ENCODE measurements at places on chromosomes 2 and 18.

DNA sequence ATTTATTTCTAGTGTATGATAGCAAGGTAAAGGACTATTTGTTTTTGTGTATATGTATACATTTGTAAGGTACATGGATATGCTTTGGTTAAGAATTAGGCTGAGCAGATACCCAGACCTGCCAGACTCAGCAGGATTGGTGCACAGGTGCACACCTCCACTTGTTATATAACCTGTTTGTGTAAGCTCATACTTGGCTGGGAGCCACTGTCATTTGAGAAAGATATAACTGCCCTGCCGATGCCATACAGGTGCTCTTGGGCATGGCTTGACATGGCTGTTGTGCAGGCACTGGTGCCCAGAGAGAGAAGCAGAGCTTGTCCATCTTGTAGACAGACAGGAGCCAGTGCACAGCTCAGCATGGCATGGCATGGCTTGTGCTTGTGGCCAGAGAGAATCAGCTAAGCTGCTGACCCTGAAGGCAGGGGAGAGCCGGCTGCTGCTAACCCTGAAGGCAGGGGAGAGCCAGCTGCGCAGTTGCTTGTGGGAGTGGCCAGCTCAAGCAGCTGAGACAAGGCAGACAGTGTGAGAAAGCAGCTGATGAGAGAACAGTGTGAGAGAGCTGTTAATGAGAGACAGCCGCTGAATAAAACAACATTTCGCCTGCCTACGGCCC lies 136.5 kb downstream of the RNF144A start:
- no peak for DNase-seq

- no peak for DNase-seq
Observed at GRCh38 chr2:16104315-16104948, 164.1 kb downstream of the MYCN start.

GRCh38 chr2:235768606-235769005 lies 274.8 kb downstream of the AGAP1 start:
- DNase-seq = peak; percentile 32

- DNase-seq = no peak
Observed at GRCh38 chr2:216246766-216247165, 125.5 kb downstream of the MARCHF4 start.

DNA sequence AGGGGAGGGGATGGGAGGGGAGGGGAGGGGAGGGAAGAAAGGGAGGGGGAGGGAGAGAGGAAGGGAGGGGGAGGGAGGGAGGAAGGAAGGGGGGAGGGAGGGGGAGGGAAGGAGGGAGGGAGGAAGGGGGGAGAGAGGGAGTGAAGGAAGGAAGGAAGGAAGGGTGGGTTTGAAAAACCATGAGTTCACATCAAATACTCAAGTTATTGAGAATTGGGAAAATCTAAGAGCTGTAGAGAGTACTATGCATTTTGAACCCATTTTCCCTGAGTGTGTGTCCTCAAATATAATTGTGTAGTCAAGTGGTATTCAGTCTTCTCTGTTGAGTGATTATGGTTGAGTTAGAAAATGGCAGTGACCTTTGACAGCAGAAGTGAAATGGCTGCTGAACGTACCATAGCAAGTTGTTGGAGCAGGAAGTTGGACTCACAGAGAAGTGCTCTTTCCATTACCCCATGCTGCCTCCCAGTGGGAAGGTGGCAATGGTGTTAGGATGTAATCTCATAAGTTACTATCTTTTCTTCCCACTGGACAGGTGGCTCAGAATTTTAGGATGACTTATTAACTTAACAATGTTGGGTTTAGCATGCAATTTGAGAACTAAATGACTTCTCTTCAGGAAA lies 214.6 kb downstream of the SETBP1 start:
- peak; percentile 65 for DNase-seq

DNA sequence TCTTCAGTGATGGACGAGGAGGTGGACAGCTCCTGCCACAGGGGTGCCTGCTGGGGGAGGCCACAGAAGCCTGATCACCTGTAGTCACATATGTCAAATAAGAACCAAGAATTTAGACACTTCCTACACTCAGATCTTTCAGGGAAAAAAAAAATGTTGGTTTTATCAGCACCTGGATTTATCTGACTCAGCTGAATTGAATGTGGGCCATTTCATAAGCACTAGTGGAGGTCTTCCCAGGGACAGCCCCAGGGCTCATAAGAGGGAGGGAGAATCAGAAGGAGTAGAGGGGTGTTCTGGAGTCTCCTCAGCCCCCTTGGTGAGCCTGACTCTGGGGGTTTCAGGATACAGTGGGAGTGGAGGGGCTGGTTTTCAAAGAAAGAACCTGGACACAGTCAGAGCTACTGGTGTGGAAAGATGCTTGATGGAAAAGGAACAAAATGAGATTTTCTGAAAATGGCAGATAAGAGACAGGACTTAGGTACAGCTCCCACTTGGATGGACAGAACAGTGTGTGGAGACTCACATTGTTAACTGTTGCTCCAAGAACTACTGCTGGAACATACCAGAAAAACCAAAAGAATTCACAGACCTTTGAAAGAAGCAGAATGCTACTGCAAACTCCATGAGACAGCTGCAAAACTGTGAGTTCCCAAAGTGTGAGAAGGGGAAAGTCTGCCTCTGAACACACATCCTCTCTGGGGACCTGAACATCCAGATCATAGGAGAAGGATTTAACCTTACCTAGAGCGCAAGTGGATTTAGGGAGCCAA lies 45.4 kb downstream of the LCT start:
- DNase-seq = no peak

DNA sequence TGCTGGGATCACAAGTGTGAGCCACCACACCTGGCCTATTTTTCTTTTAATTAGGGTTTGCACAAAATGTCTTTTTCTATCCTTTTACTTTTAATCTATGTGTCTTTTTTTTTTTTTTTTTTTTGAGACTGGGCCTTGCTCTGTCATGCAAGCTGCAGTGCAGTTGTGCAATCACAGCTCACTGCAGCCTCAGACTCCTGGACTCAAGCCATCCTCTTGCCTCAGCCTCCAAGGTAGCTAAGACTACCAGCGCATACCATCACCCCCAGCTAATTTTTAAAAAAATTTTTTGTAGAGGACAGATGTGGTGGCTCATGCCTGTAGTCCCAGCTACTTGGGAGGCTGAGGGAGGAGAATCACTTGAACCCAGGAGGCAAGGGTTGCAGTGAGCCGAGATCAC lies 27.1 kb downstream of the ADCY3 start:
- DNase-seq = no peak

GRCh38 chr18:58405107-58405898 lies 223.6 kb downstream of the ALPK2 start:
- no peak for DNase-seq

- DNase-seq = no peak
Observed at GRCh38 chr2:239946562-239946863, 78.6 kb downstream of the NDUFA10 start.

DNA sequence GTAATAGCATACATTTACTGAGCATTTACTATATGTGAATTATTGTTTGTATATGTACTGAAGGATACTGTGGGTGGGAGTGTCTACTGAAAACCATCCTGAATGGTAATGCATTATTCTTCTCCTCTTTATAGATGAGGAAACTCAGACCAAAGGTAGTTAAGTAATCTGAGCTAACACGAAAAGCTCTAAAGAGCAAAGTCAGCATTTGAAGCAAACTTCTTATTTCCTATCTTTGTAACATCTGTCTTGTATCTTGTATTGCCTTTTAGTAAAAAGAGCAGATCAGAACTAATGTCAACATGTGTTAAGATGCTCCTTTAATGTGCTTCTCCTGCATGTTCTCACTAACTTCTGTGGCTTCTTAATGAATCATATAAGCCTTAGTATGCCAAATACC lies 382.8 kb upstream of the NXPH2 start:
- DNase-seq = no peak

GRCh38 chr18:42271647-42272414 lies 316.8 kb downstream of the PIK3C3 start:
- DNase-seq = no peak

DNA sequence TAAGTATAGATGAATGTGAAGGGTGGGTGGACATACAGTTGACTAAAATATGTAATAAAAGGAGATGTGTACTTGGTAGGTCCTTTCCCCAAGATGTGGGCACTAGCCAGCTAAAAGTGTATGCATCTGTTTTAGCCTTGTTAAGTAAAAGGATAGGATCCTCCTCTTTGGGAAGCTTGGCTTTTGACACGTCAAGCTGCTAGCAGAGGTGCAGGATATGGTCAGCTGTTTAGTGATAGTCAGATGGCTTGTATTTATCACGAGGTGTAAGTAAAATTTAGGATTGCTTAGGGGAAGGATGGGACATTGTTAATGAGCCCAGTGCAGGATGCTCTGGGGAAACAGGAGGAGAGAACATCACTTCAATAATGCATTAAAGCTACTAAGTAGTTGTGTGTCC lies 1.5 kb downstream of the MFSD6 start:
- no peak for DNase-seq

- no peak for DNase-seq
Observed at GRCh38 chr2:164335947-164336346, 285.3 kb downstream of the GRB14 start.

- no peak for DNase-seq
Observed at GRCh38 chr2:54176577-54176976, 61.2 kb downstream of the ACYP2 start.

GRCh38 chr18:49584394-49584793 lies 22.5 kb downstream of the LIPG start:
- no peak for DNase-seq

GRCh38 chr18:48531908-48532307 lies 6.9 kb upstream of the CTIF start:
- no peak for DNase-seq

All from Right ventricle myocardium inferior (tissue), 1 donor.